ENCODE measurements at places on chromosomes 16 and 17.

DNA sequence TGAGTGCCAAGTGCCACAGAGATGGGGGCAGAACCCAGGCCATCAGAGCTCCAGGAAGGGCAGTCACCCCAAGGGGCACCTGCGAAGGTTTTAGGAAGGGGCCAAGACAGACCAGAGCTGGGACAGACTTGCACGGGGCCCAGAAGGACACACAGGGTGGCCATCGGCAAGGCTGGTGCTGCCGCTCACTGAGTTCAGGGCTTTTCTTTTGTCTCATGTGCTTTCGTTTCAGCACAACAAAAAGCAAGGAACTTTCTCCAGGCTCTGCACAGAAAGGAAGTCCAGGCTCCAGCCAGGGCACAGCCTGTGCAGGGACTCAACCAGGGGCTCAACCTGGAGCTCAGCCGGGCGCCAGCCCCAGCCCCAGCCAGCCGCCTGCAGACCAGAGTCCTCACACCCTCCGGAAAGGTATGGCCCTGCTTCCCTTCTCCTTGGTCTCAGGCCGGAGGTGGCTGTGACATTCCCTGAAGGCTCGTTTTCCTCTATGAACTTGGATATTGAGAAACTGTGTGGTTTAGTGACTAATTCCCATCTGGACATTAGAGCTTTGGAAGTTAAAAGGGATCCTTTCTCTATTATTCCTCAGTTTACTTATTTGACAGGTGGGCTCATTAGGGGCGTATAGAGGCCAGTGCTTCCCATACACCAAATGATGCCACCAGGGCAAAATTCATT is 37.9 kb downstream of the ELAC2 start:
- DNase-seq = peak; percentile 51

- DNase-seq = no peak
Measured at GRCh38 chr16:75774197-75774596, 47.9 kb upstream of the CPHXL start.

DNA sequence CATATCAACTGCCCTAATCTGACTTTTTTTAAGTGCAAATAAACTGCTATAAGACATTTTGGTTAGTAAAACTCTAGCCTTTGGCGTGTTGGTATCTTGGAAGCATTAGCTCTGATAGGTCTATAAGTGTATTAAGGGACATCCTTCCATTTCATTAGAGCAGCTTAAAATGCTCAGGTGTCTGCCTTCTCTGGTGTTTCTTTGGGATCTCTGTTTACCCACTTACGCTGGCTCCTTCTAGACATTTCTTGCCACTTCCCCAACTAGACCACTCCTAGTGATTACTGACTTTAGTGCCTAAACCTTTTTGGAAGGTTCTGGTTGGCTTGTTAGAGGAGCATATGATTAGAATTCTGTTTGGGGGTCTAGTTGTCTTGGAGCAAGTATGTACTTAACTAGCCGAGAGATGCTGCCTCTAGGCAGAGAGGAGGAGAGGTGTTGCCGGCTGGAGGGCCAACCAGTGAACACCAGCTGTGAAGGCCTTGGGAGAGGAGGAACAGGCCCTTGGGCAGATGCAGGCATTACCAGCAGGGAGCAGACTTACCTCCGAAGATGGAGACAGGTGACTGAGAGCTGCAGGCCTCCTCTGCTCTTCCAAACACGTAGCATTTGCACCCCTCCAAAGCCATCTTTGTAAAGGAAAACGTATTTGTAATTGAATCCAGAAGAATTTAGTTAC is 15.2 kb upstream of the CLEC18C start:
- no peak for DNase-seq

GRCh38 chr16:23348579-23349469 is 46.7 kb downstream of the SCNN1B start:
- DNase-seq = no peak

- peak; percentile 18 for DNase-seq
Measured at GRCh38 chr16:52812678-52813556, 239.8 kb downstream of the CHD9NB start.

DNA sequence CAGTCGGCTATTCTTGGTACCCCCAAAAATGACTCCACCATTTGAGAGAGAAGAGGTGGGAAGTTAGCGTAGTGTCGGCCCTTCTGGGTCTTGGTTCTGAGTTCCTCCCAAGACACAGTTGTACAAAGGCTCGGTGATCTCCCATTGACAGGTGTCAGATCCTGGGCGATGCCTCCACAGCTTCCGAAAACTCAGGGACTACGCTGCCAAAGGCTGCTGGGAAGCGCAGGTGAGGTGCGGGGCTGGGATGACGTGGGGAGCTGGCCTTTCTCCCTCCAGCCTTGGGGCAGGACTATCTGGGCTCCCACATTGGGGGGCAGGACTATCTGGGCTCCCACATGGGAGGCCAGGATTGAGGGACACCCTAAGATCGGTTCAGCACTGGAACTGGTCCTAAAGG is 10.4 kb downstream of the CCNF start:
- DNase-seq = no peak

DNA sequence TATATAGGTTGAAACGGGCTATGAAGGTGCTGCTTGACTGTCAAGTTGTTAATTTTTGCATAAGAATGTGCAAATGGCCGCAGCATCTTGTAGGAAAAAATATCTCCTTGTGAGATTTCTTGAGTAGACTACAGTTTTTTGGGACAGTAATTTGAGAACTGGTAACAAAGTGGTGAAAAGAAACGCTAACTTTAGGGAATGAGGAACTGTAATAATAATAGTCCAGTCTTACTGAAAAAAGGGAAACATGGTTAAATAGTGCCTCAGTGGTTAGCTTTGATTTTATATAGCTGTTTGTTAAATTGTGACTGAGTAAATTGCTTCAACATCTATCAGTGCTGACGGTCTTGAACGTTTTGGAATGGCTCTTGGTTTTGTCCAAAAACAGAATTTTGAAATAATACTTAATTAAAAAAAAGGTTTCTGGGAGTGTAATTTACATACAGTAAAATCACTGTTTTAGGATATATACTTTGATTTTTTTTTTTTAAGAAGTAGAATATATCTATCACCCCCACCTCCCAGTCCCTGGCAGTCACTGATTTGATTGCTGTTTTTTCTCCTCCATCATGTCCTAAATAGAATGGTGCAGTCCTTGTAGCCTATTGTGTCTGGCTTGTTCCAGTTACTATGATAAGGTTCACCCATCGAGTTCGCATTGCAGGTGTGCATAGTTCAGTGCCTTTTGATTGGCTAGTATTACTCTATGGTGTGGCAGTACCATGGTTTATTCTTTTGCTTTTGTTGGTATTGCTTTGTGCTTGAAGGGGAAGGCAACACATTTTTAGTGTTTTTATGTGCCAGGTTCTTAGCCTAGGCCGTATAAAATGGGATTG is 2.8 kb downstream of the HAPSTR1 start:
- no peak for DNase-seq

DNA sequence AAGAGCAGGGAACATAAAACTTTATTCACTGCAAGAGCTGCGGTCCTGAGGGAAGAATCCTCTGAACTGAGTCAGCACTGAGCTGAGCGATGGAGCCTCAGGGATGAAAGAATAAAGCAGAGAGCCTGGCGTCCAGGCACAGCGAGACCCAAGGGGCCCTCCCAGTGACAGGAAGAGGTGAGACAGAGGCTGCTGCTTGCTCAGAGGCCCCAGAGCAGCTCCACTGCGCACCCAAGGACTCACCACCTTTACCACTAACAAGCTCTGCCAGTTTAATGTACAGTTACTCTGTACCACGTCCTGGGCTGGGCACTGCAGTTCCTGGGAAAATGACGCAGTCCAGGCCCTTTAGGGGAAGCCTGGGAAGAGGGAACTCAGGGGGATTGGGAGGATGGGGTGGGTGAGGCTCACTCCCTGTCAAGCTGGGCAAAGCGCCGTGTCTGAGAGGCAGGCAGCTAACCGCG is 5.6 kb downstream of the GFAP start:
- DNase-seq = peak; percentile 81

DNA sequence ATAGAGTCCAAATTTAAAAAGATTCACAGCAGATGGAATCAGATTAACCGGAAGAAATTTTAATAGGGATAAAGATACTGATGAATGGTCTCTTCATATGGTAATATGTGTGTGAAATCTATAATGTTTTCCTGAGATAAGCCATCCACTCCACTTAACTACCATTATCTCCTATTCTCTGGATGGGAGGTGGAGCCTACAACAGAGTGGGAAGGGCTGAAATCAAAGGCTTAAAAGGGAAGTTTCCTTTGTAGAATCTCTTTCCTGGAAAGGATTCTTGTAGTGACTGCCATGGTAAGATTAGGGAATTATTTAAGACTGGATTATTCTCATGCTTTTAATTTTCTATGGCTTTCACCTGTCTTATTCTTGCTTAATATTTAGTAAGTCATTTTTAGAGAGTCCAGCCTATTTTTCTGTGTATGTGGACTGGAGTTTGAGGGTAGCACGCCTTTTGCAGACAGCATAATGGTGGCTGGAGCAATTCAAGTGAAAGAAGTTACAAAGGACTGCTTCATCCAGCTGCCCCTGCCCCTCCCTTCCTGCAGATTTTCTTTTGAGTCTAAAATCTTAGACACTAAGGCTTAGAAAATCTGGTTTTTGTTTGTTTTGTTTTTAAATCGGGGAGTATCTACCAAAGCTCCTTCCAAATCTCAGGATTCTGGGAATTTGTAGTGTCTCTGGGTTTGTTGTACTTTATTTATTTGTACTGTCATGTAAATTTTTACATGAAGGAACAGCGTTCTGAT is 26.5 kb downstream of the KAT7 start:
- DNase-seq = no peak

DNA sequence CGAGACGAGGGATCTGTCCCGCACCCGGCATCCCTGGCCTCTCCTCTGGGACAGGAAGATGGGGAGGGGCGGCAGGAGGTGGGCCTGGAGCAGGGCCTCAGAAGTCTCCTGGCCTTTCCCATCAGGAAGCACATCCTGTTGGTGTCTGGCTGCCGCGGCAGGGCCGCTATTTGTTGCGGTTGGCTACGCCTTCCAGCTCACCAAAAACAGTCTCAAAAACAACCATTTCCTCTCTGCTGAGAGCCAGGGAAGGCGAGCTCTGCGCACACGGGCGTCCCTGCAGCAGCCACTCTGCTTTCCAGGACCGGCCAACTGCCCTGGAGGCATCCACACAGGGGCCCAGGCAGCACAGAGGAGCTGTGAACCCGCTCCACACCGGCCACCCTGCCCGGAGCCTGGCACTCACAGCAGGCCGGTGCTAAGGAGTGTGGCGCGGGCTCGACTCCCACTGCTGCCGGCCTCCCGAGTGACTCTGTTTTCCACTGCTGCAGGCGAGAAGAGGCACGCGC is at the start of gene TMEM204:
TMEM204 (plus strand) TSS at position 224 of the 509 bp plus-strand sequence. CDS start 610 bp downstream, outside the sequence.
- peak; percentile 87 for DNase-seq

DNA sequence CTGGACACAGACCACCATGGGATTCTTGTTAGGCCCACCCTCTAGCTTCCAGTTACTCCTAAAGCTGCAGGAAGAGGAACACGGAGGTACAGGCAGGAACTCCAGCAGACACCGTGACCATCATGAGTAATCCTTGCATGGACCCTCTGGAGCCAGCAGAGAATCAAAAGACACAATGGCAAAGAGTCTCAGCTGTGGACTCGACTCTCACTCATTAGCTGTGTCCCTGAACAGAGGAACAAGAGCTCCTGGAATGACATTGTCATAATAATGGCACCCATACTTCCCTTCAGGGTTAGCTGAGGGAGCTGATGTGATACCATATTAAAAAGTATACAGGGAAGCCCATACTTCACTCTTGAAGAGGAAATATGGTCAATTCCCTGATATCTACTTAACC is 176.3 kb upstream of the ASIC2 start:
- DNase-seq = no peak

- peak; percentile 82 for DNase-seq
Measured at GRCh38 chr17:7403727-7403976, 245 bp downstream of the TMEM256 start.

DNA sequence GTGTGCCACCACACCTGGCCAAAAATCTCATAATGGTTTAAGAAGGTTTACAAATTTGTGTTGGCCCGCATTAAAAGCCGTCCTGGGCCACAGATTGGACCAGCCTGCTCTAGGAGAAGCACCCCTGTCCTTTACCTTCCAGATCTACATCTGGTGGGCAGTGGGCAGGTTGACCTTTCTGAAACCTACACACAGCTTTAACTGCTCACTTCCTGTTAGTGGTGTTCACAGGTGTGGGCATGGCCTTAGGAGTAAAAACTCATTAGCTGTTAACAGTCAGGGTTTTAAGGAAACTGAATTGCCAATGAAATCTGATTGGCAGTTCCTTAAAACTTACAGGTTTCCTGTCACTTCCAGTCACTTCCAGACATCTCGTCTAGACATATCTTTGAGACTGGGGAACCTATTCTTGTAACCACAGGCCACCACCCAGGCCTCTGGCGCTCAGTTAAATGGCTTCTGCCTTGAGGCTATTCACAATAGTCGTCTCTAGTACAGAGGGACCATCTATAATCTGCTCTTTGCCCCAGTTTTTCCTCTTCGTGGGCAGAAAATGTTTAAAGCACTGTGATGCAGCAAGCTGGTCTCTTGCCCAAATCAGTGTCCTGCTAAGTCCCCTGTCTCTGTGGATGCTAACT is 29.3 kb downstream of the GNGT2 start:
- DNase-seq = no peak

DNA sequence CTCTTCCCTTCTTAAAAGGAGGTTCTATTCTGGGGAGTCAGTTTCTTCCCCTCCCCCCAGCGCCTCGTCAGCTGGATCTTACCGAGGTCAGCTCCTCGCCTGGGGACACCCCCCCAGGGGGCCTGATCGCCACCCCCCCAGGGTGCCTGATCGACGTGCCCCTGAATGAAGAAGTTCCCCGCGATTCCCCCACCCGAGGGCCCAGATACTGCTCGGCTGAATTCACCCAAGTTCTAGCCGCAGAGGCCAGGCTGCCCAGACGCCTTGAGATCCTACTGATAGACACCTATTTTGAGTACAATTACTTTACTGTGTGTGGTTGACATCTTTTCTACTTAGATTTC is 1.4 kb downstream of the RAB11FIP3 start:
- no peak for DNase-seq

- DNase-seq = no peak
Measured at GRCh38 chr17:29116804-29117753, 63.1 kb downstream of the MYO18A start.

DNA sequence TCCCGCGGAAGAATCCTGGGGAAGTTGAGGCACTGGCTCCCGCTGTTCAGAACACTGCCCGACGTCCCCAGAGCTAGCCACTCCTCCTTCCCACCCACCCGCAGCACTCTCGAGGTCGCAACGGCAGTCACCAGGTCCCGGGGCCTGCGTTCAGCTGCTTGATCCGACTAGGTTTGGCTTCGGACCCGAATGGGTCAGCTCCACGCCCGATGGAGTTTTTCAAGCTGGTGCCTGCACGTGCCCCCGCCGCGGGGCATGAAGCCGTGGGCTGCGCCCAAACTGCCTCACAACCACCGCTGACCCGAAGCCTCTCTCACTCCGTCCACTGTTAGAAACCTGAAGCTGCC is 12.4 kb upstream of the ODF4 start:
- no peak for DNase-seq

DNA sequence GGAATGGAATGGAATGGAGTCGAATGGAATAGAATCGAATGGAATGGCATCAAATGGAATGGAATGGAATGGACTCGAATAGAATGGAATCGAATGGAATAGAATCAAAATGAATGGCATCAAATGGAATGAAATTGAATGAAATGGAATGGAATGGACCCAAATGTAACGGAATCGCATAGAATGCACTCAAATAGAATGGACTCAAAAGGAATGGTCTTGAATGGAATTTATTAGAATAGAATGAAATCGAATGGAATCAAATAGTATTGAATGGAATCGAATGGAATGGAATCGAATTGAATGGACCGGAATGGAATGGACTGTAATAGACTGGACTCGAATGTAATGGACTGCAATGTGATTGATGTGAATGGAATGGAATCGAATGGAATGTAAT is 501.4 kb upstream of the WSB1 start:
- DNase-seq = peak; percentile 35

Data from foreskin fibroblast (primary cell).